NCI-H524 treated with DMSO at 0.1 percent for 48 hours (cell line): ENCODE measurements at places on chromosomes 16 and 17.

DNA sequence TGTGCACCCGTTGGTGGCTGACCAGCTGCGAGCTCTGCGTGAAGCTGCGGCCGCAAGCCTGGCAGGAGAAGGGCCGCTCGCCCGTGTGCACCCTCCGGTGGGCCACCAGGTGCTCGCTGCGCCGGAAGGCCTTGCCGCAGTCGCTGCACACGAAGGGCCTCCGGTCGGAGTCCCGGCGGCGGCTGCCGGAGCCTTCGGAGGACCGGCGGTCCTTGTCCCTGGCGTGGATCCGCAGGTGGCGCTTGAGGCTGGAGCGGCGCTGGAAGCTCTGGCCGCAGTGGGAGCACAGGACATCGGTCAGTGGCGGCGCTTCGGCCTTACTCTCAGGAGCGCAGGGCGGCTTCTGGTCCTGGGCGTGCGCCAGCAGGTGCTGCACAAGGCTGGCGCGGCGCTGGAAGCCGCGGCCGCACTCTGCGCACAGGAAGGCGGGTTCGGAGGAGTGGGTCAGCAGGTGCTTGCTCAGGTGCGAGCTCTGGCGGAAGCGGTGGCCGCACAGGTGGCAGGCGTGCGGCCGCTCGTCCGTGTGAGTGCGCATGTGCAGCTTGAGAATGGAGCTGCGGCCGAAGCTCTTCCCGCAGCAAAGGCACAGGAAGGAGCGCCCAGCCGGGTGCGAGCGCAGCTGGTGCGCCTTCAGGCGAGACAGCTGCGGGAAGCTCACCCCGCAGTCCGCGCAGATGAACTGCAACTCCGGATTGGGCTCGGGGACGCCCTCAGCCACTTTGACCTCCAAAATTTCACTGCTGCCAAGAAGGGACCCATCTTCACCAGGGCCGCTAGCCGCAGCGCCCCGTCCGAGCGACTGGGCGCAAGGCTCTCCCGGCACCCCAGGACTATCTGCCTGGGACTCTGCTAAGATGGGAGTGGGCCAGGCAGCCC is 9.1 kb downstream of the ZSCAN10 start:
- no peak for DNase-seq

- DNase-seq: no peak
Observed at GRCh38 chr16:80986557-80986956, 20.1 kb downstream of the CMC2 start.

DNA sequence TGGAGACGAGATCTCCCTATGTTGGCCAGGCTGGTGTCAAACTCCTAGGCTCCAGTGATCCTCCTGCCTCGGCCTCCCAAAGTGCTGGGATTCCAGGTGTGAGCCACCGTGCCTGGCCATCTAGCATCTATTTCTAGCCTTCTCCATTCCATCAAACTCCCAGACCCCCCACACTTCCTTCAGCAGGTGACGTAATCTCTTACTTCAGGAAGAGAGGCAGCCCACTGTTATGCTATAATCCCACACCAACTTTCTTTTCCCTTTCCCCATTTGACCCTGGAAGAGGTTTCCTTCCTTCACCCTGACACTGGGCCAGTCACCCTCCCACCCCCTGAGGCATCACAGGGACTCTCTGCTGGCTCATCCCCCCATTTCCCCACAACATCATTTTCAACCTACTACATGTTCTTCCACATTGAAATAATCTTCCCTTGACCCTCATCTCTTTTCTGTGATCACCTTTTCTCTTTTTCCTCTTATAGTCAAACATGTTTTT is 7.6 kb downstream of the ITGA2B start:
- no peak for DNase-seq

GRCh38 chr17:50241431-50241830 is 32.8 kb upstream of the TMEM92 start:
- no peak for DNase-seq

DNA sequence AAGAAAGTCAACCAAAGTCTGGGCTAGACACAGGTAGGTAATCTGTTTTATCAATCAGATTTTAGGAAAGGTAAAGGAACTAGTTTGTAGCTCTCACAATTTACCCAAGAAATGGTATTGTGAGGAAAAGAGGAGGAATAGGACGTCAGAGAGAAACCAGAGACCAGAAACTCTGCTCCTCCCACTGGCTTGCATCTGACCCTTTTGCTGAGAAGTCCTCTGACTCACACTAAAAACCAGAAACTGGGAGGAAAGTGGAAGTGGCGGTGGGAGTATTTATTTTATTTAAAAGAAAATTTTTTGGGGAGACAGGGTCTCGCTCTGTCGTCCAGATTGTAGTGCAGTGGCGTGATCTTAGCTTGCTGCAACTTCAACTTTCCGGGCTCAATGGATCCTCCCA is 38.0 kb upstream of the MNT start:
- DNase-seq: no peak

GRCh38 chr17:29747660-29748059 is 124.9 kb upstream of the CORO6 start:
- peak; percentile 86 for DNase-seq

- DNase-seq: no peak
Observed at GRCh38 chr17:1555651-1556471, 6.7 kb downstream of the PITPNA start.

GRCh38 chr17:45925311-45925710 is 31.0 kb downstream of the MAPT start:
- no peak for DNase-seq

DNA sequence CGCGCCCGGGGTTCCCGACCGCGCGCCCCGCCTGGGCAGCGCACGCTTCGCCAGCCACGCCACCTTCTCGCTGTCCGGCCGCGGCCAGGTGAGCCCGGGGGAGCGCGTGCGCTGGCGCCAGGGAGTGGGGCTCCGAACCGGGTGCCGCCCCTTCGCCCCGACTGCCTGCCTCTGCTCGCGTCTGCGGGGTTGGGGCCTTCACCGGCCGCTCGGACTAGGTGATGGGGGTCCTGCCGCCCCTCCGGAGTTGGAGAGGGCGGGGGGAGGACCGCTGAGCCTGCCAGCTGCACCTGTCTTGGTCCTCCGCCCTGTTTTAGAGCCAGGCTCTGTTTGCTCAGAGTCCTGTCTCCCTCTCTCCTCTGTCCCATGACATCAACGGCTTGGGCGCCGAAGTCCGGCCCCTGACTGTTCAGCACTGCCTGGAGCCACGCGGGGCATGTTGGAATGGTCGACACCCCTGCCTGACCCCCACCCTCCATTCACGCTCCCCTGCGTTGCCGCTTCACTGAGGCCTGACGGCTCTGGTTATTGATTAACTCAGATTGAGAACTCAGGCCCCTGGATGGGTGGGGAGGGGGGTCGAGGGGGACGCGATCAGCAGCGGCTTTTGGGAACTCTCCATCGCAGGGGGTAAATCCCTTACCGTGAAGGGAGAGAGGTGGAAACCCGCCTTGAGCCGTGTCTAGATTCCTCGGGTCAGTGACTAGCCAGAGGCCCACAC is 748 bp downstream of the SMTNL2 start:
- DNase-seq: no peak

DNA sequence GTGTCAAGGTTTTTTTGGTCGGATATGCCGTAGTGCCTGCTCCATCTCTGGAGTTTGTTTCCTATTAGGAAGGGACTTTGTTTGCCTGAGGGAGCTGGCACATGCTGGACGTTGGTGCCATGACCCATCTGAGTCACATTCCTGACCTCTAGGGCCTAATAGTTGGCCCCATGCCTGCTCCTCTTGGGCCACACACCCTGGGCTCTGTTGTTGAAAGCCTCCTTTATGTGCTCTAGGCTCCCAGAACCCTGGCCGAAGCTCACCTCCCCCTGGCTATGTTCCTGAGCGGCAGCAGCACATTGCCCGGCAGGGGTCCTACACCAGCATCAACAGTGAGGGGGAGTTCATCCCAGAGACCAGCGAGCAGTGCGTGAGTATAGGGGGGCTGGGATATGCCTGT is 18.4 kb downstream of the LIMD2 start:
- DNase-seq: no peak

DNA sequence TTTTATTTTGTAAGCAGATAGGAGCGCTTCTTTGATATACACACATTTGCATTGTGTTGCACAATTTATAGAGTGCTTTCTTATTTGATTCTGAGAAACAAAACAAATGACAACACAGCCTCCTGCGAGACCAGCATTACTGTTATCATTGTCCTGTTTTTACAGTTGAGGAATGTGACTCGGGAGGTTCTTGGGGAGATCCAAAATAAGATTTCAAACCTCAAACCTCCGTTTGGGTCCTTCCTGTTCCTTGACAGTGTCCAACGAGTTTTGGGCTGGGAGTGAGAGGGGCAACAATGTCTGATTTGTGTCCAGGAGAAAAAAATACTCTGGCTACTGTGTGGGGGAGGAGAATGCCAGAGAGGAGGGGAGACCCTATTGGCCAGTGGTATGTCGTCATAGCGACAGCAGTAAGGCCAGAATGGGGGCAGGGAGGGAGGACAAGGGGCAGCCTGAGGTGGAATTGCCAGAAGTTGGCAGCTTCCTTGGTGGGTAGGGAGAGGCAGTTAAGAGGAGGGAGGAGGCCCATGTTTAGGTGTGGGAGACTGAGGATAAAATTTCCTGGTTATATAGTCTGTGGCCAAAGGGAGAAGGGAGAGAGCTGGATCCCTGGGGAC is 45.5 kb downstream of the TMEM132E start:
- DNase-seq: no peak

- no peak for DNase-seq
Observed at GRCh38 chr16:86270696-86271095, 239.6 kb upstream of the FOXF1 start.

DNA sequence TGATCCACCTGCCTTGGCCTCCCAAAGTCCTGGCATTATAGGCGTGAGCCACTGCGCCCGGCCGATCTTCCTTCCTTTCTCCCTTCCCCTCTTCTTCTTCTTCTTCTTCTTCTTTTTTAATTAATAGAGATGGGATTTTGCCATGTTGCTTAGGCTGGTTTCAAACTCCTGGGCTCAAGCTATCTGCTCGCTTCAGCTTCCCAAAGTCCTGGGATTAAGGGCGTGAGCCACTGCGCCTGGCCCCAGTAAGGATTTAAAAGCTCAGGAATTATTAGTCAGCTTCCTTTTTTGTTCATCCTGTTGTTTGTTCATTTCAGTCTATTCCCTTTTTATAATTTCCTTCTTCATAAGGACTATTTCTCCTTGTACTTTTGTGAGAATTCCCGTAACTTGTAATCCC is 32.7 kb upstream of the LRRC37A start:
- no peak for DNase-seq

GRCh38 chr17:12985431-12986293 is 32.2 kb downstream of the ELAC2 start:
- peak; percentile 54 for DNase-seq

DNA sequence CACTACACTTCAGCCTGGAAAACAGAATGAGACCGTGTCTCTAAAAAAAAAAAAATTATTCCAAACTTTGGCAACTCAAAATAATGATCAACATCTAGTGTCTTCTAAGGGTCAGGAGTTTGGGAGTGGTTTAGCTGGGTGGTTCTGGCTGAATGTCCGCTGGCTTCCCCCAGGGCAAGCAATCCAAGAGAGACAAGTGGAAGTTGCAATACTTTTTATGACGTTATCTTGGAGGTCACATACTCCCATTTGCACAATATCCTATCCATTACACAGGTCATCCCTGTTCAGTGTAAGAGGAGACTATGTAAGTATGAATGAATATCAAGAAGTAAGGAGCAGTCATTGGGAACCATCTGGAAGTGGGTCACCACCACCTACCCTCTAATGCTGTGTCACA is 15.2 kb upstream of the CLEC3A start:
- no peak for DNase-seq

DNA sequence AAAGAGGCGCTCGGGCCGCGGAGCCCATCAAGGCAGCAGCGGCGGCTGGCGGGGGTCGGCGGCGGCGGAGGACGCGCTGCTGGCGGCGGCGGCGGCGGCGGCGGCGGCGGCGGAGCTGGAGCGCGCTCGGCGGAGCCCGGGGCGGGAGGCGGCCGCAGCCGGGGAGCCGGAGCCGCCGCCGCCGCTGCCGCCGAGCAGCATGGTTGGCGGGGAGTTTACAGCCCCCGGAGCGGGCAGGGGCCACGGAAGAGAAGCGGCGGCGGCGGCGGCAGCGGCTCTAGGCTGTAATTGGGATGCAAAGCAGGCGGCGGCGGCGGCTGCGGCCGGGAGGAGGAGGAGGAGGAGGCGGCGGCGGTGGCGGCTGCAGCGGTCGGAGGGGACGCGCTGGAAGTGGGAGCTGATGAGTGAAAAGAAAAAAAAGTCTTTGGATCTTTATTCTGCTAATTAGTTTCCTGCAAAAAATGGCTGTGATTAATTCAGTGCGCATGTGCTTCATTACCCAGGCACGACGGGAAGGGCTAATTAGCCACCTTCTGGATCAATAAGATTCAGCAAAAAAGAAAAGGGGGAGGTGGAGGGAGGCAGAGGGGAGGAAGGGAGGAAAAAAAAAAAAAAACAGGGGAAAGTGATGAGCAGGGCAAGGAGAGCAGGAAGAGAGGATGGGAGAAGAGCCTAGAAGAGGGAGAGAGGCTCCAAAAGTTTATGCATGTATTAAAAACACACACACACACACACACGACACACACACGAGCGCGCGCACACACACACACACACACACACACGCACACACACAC is 10.9 kb upstream of the ZFHX3 start:
- DNase-seq: no peak

GRCh38 chr16:53142823-53143568 is 88.2 kb downstream of the CHD9 start:
- DNase-seq: no peak

- DNase-seq: no peak
Observed at GRCh38 chr16:80792031-80792430, 12.4 kb downstream of the CDYL2 start.

GRCh38 chr17:19301274-19301951 is 61.1 kb downstream of the B9D1 start:
- no peak for DNase-seq

DNA sequence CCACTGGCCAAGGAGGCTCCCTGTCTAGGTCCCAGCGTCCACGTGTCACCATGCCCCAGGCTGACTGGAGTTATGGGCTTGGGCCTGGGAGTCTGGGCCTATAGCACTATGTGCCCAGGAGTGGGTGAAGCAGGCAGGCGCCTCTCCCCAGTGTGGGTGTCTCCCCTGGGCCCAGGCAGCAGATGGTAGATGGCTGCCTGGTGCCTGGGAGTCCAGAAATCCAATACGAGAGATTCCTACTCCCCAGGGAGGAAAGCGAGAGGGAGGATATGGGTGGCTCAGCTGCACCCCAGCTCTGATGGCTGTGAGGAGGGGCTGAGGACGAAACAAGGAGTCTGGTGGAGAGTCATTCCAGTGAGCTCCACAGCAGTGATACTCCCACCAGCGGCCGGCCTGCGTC is 5.0 kb downstream of the KCNH6 start:
- DNase-seq: no peak

- DNase-seq: no peak
Observed at GRCh38 chr17:6374761-6375312, 60.1 kb downstream of the AIPL1 start.
